ENCODE measurements at places on chromosomes 6 and 20.

DNA sequence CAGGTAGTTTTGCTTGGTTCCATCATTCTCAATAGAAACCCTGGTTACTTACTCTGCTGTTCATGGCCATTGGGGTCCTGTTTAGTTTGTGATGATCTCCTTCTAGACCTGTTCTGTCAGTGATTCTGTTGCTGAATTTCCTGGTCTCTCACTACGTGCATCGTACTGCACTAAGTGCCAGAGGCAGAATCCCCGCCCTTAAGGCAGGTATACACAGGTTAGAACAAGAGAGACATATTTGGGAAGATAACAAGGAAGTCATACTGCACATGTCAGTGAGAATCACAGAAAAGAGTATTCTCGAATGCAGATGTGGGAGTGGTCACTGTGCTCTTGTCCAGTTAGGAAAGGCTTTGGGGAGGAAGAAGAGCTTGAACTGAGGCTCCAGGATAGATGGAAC lies 148.1 kb upstream of the MYLIP start:
- DNase-seq, result no peak

GRCh38 chr6:137043710-137044365 lies 927 bp downstream of the IL20RA start:
- DNase-seq, result no peak

DNA sequence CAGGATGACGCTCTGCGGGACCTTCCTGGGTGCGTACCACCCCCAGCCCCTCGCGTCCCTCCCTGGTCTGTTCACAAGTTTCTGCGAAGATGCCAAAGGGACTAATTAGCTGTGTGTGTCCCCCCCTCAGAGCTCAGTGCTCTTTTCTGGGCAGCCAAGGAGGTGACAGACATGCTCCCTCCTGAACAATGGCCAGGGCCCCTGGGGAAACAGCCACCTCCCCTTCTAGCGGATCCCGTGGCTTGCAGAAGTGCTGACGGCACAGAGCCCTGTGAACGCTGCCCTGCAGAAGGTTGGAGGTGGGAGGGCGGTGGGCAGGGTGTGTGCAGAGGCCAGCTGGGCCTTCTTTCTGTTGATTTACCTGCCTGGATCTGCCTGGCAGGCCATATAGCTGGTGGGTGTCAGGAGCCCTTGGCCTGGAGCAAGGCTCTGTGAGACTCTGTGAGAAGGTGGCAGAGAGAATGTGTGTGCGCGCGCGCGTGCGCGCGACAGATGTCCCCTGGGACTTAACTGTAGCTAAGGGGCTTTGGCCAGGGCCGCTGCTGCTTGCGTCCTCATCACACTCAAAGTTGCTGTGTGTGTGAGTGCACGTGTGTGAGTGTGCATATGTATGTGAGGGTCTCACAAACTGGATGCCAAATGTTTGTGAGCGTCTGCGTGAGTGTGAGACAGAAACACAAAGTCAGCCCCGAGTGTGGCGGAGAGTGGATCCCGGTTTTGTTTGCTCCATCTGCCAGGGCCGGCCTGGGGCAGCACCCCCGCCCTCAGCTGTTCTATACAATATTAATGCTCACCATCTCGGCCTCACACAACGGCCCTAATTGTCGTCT lies 3.5 kb upstream of the MYT1 start:
- no peak for DNase-seq

DNA sequence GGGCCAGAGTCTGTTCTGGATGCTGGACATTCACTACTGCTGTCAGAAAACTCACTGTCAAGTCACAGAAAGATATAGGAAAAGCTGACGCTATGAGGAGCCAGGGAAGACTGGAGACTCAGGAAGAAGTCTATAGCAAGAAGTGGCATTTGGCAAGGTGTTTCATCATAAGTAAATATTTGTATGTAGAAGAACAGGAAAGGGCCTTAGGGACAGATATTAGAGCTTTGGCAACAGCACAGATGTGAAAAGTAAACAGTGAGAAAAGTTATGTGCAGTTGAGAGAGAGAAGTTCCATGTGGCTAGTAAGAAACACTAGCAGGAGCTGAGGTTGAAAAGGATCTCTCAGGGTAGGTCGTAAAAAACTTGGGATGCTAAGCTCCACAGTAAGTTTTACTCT lies 868.9 kb downstream of the PHF3 start:
- no peak for DNase-seq

- no peak for DNase-seq
Measured at GRCh38 chr6:44076356-44077213, 50.7 kb downstream of the MRPL14 start.

DNA sequence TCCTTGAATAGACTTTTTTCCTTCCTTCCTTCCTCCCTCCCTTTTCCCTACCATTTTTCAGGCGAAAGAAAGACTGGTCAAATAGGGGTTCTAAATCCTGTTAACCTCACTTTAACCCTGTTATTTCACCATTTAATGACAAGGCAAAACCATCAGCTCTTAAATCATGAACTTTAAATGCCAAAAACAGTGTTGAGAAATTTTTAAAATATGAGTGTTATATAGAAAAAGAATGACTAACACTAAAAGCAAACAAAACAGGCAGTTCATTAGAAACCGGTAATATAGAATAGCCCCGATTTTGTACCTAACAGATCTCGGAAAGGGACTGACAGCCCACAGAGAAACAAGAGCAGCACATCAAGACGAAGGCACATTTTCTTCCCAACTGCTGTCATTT lies 57.4 kb upstream of the CEP85L start:
- no peak for DNase-seq

DNA sequence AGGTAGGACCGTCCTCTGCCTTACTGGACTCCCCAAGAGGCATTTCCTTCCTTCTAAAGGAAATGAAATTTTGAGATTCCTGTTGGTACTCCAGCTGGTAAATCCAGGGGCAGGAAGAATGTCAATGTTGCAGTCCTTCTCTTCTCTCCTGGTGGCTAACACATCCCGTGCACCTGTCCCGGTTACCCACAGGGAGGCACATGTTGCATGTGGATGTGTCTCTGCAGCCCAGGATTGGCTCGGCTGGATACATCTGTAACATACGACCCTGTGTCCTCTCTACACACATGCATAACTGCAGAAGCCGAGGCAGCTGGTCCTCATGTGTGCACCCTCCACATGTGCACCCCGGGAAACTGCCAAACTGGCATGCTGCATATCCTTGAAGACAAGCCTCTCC lies 1.3 kb upstream of the LRFN2 start:
- no peak for DNase-seq

DNA sequence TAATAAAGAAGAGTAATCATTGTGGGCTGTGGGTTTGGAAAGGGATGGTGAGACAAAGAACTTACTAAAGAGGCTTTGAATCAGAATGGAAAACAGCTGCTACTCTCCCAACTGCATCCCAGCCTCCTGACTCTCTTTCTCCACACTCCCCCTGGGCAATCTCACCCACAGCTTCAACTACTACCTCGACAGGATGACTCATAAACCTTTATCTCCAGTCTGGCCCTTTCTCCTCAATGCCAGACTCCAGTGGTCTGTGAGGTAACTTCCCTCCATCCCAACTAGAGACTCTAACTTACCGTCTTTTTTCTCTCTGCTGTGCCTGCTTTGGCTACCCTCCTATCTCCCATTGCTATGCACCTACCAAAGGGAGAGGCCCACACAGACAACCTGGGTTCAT lies 135.3 kb upstream of the RREB1 start:
- peak; percentile 3 for DNase-seq

- no peak for DNase-seq
Measured at GRCh38 chr20:32289661-32290431, 12.4 kb downstream of the KIF3B start.

DNA sequence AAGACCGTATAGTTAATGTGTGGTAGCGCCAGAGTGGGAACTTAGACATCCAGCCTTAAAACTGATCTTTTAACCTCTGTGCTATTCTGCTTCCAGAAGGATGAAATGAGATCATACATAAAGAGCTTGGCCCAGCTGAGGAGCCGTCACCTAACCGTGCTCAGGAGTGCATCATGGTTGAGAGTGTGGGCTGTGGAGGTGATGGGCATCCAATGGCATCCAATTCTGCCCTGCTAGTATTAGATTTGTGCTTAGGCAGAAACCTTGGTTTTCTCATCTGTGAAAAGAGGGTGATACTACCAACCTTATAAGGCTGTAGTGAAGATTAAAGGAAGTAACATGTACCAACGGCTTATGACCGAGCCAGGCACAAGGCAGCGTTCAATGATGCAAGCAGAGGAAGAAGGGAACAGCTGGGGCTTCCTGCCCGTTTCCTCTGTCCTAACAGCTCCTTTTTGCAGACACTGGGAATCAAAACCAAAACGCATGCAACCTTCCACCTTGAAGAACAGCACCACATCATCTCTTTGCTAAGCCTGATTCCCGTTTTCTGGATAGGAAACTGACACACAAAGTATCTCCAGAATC lies 1.3 kb downstream of the SLC22A16 start:
- DNase-seq, result no peak

GRCh38 chr20:63295422-63295821 lies 2.4 kb downstream of the COL20A1 start:
- no peak for DNase-seq

DNA sequence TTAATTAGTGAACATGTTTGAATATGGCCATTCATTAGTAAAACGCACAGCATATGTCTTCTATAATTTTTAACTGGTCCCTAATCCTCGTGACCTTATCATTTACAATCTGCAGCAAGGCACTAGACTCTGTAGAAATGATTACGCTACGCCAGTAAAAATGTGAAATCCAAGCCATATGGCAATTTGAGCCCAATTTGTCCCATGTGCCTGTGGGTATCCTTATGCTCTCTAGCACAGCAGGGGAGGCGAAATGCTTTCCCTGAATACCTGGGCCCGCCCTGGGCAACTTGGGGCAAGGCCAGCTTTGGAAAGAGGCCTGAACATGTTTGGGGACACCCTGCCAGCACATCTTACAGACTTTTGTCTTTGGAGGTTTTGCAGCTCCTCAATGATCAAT lies 122.7 kb upstream of the AGPAT4 start:
- no peak for DNase-seq

- peak; percentile 72 for DNase-seq
Measured at GRCh38 chr20:12925210-12925755, 83.5 kb upstream of the SPTLC3 start.

GRCh38 chr20:60137657-60138245 lies 179.5 kb downstream of the CDH26 start:
- DNase-seq, result no peak

- DNase-seq, result no peak
Measured at GRCh38 chr20:46670228-46670584, 18.9 kb upstream of the SLC13A3 start.

DNA sequence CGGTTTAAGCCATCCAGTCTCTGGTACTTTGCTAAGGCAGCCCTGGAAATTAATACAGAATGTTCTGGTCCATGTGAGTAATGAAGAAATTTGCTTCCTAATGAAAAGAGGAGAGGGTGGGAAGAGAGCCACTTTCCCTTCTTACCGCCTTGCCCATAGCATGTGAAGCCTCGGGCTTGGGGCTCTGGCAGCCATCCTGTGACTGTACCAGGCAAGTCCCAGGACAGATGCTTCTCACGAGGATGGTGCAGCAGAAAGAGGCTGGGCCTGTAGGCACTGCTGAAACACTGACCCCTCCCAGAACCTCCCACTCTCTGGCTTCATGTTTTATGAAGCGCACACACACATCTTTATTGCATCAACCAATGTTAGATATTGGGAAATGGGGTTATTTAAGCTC lies 74.8 kb downstream of the IYD start:
- DNase-seq, result peak; percentile 26

DNA sequence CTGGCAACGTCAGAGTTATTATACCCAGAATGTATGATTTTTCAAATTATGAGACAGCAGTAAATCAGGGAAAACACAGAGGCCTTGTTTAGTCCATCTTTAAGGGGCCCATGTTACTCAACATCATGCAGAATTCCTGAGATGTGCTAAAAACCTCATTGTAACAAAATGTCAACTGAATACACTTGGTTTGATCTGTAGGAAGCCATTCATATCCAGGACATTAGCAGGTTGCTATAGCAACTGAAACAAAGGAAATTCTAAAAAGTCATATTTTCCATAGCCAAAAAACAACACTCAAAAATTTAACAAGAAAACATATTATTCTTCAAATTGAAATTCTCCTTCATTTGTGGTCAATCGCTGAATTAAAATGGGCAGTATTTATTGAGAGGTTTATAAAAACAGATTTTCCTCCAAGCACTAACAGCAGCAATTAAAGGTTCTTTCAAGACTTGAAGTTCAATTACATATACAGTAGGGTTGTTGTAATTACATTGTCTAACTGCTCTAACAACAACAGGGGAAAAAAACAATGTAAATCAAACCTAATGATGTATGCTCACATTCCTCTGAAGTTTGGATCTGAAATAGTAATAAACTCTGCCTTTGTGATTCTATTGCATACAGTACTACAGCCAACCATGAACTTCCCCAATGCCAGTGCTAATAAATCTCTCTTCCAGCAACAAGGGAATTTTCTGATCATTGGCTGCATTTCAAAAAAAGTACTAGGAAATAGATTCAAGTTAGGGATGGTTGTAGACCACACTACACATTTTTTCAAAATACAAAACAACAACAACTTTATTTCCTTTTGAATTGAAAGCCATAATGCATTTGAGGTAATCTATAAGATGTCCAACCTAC lies 34.9 kb downstream of the COL12A1 start:
- peak; percentile 97 for DNase-seq

- DNase-seq, result no peak
Measured at GRCh38 chr6:35058865-35059522, 82.1 kb downstream of the TCP11 start.

- no peak for DNase-seq
Measured at GRCh38 chr6:80437801-80438200, 331.3 kb downstream of the BCKDHB start.

DNA sequence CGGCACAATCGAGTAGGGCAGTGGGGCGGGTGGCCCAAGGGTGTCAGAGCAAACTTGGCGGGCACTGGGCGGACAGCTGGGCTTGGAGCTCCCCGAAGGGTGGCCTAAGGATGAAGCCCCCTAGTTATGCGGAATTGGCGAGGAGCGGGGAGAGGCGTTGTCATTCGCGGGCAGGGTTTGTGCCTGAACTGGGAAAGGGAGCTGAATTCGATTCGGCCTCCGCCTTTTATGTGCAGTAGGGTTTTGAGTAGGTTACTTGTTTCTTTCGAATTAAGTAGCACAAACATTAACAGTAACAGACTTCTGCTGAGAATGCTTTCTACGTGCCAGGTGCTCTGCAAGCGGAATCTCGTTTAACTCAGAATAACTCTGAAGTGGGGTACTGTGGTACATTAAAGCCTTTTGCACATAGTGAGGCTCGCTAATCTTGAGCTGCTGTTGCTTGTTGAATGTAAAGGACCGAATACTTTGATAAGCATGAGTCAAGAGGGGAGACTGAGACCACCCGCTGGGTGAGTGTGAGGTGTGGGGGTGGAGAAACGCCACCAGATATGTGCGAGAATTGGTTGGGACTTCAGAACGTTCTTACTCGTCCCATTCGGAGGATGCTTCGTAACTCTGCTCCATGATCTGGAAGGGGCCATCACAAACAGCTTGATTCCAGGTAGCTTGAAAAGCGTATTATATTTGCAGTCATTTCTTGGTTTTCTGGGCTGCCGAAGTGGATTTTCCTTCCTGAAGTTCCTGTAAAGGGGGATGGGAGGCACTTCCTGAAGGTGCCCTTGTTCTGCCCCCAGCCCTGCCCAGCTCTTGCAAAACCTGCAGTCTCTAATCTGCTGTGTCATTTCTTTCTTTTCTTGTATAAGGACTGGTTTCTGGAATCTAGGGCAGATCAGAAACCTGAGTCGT lies 833 bp downstream of the RAB5IF start:
- DNase-seq, result no peak

Data from foreskin melanocyte (primary cell).